ENCODE measurements at places on chromosomes 11 and 22. TPM values are rescaled to one million over a fixed set of nuclear protein-coding genes. Genes with fewer than 3 reads are reported as not detected.

DNA sequence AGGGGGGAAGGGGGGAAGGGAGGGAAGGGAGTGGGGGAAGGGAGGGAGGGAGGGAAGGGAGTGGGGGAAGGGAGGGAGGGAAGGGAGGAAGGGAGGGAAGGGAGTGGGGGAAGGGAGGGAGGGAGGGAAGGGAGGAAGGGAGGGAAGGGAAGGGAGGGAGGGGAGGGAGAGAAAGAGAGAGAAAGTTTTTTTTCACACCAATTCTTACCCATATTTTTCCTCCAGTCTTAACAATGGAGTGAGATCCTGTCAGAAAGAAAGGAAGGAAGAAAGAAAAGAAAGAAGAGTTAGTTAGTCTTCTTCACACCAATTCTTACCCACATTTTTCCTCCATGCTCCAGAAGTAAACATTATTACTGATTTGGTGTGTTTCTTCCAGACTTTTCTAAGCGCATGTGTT lies 3.0 kb upstream of the OR2AT4 start:
- no peak for DNase-seq

- DNase-seq = no peak
Measured at GRCh38 chr22:30206944-30207343, 39.6 kb downstream of the LIF start.

- DNase-seq = no peak
Measured at GRCh38 chr11:69512790-69513189, 31.3 kb downstream of the LINC01488 start.

- no peak for DNase-seq
Measured at GRCh38 chr22:49523374-49524008, 304.2 kb downstream of the BRD1 start.

DNA sequence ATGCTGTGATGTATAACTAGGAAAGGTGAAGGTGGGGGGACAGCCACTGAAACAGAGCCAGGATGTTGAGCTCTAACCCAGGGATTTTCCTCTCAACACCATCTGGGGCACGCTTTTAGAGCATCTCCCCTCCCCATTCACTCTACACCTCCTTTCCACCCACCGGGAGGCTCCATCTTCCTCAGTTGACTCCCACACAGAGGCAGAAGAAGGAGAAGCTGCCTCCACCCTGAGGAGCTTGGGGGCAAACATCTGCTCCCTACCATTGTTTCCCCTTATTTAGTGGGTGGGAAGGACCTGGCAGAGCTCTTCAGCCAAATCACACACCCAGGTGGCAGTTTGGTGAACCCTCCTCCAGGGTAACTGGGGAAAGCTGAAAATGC lies 50.0 kb upstream of the ADA2 start:
- no peak for DNase-seq

DNA sequence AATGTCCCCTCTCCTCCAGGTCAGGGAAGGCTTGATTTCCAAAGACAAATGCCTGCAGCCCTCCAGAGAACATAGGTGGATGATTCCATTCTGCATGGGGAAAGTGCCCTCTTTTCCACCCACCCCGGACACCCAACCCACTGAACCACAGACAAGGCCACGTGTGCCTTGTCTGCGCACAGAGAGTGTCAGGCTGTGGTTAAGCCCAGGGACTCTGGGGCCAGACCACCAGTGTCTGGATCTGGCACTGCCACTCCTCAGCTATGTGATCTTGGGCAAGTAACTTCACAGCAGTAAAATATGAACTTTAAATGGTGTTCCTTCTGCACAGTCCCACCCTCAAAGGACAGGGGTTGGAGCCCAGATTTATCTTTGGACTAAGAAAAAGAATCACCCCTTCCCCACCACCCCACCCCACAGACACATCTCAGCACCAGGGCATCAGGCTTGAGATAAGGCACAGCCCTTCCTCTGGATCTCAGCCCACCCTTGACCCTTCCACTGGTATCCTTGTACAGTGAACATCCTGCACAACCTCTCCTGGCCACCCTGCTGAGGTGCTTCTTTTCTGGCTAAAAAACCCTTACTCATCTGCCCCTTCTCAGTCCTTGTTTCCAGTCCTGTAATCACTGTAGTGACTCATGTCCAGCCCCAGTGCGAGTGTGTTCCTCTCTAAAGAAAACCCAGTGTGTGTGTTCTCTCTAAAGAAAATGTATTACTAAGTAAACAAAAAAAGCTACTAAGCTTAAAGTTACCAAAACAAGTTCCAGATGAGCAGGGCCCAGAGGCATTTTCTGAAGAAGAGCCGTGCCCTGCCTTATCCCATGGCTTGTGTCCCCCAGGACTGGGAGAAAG lies 1.9 kb upstream of the PTGDR2 start:
- no peak for DNase-seq

GRCh38 chr11:64745521-64746328 lies 1.8 kb upstream of the RASGRP2 start:
- peak; percentile 56 for DNase-seq

DNA sequence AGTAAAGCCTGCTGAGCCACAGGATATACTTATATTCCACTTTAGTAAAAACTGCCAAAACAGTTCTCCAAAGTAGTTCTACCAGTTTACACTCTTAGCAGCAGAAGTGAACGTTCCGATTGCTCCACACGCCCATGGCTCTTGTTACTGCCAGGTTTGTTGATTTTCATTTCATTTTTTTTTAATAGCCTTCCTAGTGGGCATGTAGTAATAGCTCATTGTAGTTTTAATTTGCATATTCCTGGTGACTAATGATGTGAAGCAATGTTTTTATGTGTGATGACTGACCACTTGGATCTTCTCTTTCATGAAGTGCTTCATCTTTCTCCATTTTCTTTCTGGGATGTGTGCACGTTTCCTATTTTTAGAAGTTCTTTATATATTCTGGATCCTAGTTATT lies 4.8 kb upstream of the C11orf97 start:
- no peak for DNase-seq

DNA sequence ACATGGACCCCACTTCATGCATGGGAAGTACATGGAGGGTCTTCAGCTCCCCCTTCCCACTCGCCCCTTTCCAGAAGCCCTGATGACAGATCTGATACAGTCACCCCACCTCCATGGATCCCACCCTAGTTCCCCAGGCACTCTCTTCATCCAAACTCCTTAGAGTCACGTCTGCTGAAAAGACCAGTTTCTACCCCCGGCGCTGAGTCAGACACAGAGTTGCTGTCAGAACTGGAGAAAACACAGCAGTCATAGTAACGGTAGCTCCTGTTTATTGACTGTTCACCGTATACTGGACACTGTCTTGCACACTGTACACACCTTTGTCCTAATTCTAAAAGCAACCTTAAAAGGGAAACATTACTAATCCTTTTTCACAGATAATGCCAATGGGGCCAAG lies 29.1 kb downstream of the DRD2 start:
- DNase-seq = no peak

DNA sequence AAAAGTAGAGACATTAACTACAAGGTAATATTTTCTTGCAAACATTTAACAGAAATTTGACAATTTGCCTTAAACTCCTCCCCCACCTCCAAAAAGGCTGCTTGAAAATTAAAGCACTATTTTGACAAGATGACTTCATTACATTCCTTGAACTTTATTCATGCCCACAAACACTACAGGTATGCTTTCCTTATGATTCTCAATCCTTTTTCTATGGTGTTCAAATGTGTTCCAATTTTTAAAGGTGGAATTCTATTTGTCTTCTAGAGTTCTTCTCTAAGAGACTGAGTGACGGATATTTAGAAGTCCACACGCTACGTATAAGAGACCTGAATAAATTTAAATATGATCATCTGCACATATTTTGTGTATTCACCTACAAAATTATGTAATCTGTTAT lies 69.4 kb downstream of the MRTFA start:
- no peak for DNase-seq

GRCh38 chr11:96219981-96220623 lies 122.9 kb downstream of the MAML2 start:
- DNase-seq = peak; percentile 88

DNA sequence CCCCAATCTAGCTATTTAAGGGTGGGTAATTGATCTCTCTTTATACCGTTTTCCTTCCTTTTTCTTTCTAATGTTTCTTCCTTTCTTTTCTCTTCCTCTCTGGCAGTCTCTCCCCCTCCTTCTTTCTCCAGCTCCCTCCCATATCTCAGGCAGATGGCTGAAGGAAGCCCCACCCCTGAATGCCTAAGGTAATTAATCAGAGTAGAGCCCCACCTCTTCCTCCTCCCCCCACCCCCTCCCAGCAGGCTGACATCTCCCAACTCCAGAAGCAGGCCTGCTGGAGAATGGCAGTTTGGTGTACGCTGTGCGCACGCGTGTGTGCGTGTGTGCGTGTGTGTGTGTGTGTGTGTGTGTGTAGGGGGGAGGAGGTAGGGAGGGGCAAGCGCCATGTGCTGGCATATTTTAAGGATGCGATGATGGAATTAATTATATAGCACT lies 122.6 kb downstream of the APOL5 start:
- DNase-seq = peak; percentile 97

GRCh38 chr11:60206616-60207015 lies 23.7 kb upstream of the MS4A6A start:
- DNase-seq = no peak

- no peak for DNase-seq
Measured at GRCh38 chr11:121350314-121351082, 57.9 kb downstream of the SC5D start.

GRCh38 chr11:45182902-45183301 lies 36.5 kb downstream of the PRDM11 start:
- no peak for DNase-seq

GRCh38 chr11:73981051-73981805 lies 1.4 kb downstream of the UCP2 start:
- DNase-seq = no peak

DNA sequence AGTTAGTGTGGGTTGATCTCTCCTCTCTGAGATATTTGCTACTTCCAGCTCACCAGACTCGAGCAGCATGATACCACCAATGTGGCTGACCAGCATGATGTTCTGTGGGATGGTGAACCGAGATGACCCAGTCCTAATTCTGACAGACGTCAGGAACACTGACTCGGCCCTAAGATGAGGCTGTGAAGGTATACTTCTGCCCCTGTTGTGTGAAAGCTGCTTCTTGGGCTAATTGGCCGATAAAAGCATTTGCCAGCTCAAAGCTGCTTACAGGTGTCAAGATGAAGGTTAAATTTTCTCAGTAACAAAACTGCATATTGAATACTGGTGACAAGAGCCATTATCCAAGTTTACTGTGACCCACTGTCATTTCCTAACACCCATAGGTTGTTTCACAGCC lies 151.4 kb downstream of the BRD1 start:
- DNase-seq = no peak

DNA sequence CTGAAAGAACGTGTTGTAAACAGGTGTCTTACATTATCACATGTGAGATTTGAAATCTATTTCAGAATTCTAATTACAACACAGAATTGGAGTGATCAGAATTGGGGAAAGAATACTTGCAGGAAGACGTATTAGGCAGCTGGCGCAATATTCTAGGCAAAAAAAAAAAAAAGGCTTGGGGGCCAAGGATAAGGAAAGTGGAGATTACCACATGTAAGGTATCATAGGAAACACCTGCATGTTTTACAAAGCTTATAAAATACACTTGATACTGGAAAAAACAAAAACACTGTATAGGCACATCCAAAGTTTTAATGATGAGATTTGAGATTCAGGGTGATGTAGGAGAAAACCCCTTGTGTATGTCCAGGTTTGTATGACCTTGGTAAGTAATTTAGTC lies 245.1 kb downstream of the DDX10 start:
- DNase-seq = no peak

Gene OR2AT4
- not detected for total RNA-seq

Gene DNAJC24
- total RNA-seq = 13.0 TPM

Gene RFPL3
- total RNA-seq = not detected

Gene MRPL49
- 35.6 TPM for total RNA-seq

Gene OTUB1
- 40.8 TPM for total RNA-seq

Measured in lung (tissue), 17 donors.